ENCODE measurements at places on chromosomes 1 and 21.

DNA sequence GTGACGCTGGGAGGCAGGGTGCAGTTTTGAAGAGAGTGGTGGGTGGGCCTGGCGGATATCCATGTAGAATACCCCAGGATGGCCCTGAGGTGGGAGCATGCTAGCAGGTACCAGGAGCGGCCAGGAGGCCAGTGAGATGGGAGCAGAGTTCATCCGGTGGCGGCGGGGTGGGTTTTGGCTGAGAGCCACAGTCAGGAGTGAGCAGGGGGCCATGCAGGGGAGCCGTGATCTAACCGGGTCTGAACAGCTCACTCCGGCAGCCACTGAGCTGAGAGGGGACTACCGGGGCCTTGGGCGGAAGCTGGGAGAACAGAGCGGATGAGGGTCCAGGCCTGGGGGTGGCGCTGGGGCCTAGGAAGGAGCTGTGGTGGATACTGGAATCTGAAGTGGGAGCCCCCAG, 47.6 kb upstream of the LRP8 start:
- DNase-seq, result no peak

- no peak for DNase-seq
Observed at GRCh38 chr1:232038706-232039677, 412.4 kb downstream of the DISC1 start.

GRCh38 chr1:191255354-191256054, 777.8 kb upstream of the BRINP3 start:
- DNase-seq, result no peak

DNA sequence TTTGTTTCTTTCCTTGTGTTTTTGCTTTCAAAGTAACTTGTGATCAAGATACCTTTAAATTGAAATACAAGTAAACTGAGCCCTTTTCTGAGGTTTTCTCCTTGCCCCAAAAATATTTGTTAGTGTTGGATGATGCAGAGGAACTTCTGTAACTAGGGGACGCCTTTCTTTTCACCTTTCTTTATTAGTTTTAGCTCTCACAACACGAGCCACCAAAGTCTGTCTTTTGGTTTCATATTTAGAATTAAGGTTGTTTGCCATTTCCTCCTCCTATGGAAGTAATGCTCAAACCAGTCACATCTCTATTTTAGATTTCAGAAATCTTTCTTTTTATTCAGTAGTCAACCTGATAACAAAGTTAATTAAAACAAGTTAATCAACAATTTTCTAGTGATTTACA, 120.8 kb downstream of the ZP4 start:
- DNase-seq, result no peak

- DNase-seq, result no peak
Observed at GRCh38 chr1:206573319-206573718, 38.9 kb downstream of the EIF2D start.
